ENCODE measurements at places on chromosomes 6 and 20. TPM values are rescaled to one million over a fixed set of nuclear protein-coding genes. Genes with fewer than 3 reads are reported as not detected.

The NFS1 gene
- total RNA-seq, result 53.1 TPM

The USP49 gene
- 2.1 TPM for total RNA-seq

The GGT7 gene
- 31.8 TPM for total RNA-seq

The MSH5 gene
- total RNA-seq, result 72.6 TPM

The SPATA25 gene
- 23.1 TPM for total RNA-seq

The PDSS2 gene
- 16.5 TPM for total RNA-seq

The BHLHE23 gene
- total RNA-seq, result not detected

The SEL1L2 gene
- total RNA-seq, result not detected

The RAET1L gene
- not detected for total RNA-seq

The WASF1 gene
- 14.0 TPM for total RNA-seq

The MOG gene
- not detected for total RNA-seq

The PROKR2 gene
- total RNA-seq, result not detected

The DSP gene
- total RNA-seq, result 163 TPM

The SLPI gene
- 28.0 TPM for total RNA-seq

The SLC32A1 gene
- total RNA-seq, result not detected

The HLA-DPA1 gene
- 70.1 TPM for total RNA-seq

The SCGN gene
- total RNA-seq, result 13.0 TPM

The RBM24 gene
- 5.0 TPM for total RNA-seq

The ADGRF4 gene
- total RNA-seq, result 0.18 TPM

The IL17A gene
- not detected for total RNA-seq

The ULBP3 gene
- total RNA-seq, result not detected

The WFDC12 gene
- not detected for total RNA-seq

The RPS6KA2 gene
- 29.0 TPM for total RNA-seq

The CCN6 gene
- total RNA-seq, result not detected

The GLP1R gene
- not detected for total RNA-seq

The RRAGD gene
- total RNA-seq, result 0.53 TPM

The ANKRD66 gene
- not detected for total RNA-seq

The BLCAP gene
- total RNA-seq, result 121 TPM

The HCK gene
- total RNA-seq, result 56.1 TPM

The TMEM200A gene
- 2.5 TPM for total RNA-seq

The OPN5 gene
- not detected for total RNA-seq

The KIF25 gene
- not detected for total RNA-seq

Data from Peyer's patch (tissue), 4 donors.